ENCODE measurements at places on chromosomes 7 and 10.

- no peak for DNase-seq
These were observed 26.2 kb downstream of the ADAM22 start for GRCh38 chr7:87960239-87960638.

DNA sequence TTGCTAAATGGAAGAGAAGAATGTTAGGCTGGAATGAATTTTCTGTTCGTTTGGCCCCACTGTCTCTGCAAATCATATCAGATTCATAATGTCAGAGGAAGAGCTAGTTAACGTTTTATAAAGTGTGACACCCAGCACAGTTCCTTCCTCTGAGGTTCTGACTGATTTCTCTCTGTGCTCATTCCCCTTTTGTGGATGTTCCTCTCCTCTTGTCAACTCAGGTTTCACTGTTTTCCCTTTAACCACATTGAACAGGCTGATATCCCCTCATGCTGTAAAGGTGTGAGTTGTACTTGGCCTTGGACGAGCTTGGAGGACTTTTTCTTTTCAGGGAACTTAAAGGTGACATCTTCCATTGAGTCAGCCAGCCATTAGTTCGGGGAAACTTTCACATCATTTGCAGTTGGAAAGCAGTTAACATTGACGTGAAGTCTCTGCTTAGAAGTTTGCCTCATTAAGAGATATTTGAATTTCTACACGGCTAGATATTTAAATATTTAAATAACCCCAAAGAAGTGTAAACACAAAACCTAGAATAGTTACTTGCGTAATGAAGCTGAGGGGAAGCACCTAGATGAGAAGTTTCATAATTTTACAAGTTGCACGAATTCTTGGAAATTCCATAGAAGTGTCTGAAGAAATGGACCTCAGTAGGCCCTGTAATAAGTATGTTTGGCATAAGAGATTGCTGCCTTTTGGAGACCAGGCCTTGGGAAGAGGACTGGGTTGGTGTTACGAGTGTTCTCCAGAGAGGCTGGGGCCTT, 101.5 kb upstream of the EGR2 start:
- peak; percentile 10 for DNase-seq

DNA sequence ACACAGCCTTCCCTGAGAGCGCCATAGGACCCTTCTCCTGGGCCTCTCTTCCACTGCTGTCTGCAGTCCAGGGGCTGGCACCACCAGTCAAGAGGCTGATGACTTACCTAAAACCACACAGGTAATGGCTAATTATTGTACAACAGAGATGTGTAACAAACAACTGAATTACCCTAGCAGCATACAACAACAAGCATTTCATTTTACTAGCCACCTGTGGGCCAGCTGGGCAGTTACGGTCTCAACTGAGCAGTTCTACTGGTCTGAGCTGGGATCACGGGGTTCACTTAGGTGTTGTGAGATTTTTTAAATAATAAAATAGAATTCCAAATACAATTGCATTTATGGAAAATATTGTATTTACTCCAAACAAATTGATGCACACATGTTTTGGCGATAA, 431.9 kb downstream of the TNS3 start:
- DNase-seq = no peak

- DNase-seq = no peak
These were observed 10.8 kb upstream of the AQP1 start for GRCh38 chr7:30900803-30901362.

DNA sequence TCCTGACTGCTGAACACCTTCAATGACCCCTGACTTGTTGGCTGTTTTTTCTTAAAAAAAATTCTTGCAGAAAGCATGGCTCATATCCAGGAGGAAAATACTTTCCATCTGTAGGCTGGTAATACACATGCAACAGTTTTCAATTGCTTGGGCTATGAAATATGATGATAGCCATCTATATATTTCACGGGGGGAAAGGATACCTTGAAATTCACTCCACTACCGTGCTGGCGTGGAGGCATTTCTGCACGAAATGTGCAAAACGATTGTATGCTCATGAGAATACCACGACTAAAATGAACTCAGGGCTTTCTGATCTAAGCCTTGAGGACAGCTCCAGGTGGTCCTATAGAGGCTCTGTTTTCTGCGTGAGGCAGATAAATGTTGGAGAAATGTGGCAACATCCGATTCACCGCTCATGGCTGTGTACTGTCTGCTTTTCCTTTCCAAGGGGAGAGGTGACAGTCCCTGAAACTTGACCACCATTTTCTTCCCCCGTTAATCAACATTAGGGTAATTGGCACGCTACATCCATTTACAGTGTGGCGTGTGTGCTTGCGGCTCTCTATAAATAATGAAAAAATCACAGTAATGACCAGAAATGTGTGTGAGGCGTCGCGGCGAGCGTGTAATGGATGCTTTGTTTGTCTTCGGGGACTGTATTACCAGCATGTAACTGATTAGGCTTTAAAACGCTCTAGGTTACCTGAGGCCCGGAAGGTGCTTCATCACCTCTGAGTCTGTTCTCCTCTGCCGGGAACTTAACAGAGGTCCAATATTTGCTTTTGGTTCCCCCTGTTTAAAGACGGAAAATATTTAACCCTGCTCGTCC, 12.8 kb upstream of the CARD11 start:
- no peak for DNase-seq

GRCh38 chr7:90743626-90744025, 147.5 kb downstream of the CDK14 start:
- DNase-seq = no peak

GRCh38 chr10:74008212-74008731, 10.4 kb downstream of the VCL start:
- DNase-seq = peak; percentile 38

Data from activated CD4-positive, alpha-beta T cell treated with anti-CD3 and anti-CD28 coated beads, Interleukin-2, amount 50 U/mL, for 16 hours (primary cell).